ENCODE measurements at places on chromosomes 1 and 21. TPM values are rescaled to one million over a fixed set of nuclear protein-coding genes. Genes with fewer than 3 reads are reported as not detected.
A peak's percentile ranks its signal among the peaks of the same experiment; 100 is the strongest.

DNA sequence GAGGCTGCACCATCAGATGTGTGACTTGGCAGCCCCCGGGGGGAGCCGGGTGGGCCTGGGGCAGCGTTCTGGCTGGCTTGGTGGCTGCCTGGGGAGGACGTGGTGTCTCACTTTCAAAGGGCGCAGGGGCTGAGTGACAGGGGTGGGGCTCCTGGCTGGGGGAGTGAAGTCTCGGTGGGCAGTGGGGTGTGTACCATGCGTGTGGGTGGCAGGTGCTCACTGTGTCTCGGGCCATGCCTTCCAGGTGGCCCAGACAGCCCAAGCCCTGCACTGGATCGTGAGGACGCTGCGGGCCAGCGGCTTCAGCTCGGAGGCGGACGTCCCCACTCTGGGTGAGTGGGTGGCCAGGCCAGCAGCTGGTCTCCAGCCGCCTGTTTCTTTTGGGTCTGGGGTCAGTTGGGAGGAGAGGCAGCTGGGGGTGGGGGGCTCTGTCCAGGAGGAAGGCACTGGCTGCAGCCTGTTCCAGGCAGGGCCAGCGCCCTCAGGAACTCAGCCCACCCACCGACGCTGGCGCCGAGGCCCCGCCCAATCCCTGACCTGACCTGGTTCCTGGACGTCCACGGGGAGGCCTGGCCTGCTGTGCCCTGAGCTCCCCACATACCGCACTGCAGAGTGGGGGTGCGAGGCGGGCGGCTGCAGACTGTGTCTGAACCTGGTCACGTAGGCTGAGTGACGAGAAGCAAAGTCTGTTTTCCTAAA, 30.6 kb upstream of the LRRC3 start:
- DNase-seq: no peak

DNA sequence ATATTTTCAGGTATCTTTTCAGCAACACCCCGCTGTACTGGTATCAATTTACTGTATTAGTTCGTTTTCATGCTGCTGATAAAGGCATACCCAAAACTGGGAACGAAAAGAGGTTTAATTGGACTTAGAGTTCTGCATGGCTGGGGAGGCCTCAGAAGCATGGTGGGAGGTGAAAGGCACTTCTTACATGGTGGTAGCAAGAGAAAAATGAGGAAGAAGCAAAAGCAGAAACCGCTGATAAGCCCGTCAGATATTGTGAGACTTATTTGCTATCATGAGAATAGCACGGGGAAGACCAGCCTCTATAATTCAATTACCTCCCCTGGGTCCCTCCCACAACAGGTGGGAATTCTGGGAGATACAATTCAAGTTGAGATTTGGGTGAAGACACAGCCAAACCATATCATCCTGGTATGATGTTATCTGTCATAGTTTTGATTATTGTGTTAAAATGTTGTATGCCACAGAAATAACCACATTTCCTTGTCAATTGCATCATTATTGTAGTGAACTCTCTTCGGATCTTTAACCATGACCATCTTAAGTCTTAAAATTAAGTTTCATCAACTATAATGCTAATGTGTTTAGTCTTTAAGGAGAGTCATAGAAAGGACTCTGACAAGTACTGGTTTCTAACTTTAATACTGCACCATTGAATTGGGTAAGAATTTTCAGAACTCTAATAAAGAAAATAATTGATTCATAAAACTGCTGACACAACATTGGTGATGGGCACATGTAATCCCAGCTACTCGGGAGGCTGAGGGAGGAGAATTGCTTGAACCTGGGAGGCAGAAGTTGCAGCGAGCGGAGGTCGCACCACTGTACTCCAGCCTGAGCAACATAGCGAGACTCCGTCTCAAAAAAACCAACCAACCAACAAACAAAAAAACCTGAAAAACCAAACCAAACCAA, 58.2 kb downstream of the TBX19 start:
- no peak for DNase-seq

- no peak for DNase-seq
Observed at GRCh38 chr1:220956501-220957232, 77.4 kb downstream of the HLX start.

- no peak for DNase-seq
Observed at GRCh38 chr1:179990847-179991246, 36.2 kb downstream of the CEP350 start.

DNA sequence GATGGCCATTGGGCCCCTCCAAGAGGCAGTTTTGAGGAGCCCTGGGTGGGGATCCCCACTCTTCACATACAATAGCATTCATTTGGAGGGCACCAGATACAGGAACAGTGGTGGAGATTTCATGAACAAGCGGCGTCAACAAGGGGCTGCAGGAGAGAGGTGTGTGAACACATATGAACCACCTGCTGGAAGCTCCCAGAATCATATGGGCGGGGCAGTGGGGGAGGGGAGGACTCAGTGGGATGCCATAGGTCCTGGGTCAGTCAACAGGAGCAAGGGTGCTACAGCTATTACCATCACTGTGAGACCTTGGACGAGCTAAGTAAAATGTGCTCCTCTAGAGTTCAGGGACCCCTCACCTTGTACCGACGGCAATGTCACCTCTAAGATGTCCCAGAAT, 100.4 kb upstream of the IRF2BP2 start:
- no peak for DNase-seq

DNA sequence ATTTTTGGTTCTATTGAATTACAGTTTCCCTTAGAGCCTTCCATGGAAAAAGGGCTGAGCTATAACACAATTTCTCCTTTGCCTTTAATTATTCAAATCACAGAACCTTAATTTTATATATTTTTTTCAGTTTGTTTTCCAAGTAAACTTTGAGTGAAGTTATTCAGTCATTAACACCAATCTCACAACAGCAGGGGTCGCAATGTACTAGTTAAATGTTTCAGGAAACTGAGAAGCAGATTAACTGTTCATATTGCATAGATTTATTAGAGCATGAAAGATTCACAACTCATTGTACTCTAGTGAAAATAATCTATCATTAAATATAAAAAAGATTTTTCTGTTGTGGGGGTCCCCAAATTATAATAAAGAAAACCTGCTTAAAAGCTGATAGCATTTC, 64.1 kb downstream of the KIFAP3 start:
- peak; percentile 80 for DNase-seq

DNA sequence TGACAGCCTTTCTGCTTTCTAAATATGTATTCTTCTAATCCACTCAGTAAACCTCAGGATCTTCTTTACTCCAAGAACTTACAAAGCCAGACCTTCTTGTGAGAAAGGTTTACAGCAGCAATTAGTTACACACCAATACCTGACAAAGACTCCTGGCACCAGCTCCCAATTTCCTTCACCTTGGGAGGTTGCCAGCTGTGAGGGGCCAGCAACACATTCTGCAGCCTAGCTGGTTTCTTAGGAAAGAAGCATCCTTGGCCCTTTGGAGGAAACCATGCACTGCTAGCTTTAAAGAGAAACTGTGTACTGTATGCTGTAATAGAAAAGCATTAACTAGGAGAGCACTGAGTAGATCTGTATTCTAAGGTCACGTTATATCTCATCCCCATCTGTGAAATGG, 10.8 kb downstream of the FYB2 start:
- DNase-seq: no peak

GRCh38 chr1:54601730-54602129, 21.6 kb downstream of the FAM151A start:
- no peak for DNase-seq

GRCh38 chr21:26888256-26888655, 43.0 kb upstream of the ADAMTS1 start:
- DNase-seq: no peak

DNA sequence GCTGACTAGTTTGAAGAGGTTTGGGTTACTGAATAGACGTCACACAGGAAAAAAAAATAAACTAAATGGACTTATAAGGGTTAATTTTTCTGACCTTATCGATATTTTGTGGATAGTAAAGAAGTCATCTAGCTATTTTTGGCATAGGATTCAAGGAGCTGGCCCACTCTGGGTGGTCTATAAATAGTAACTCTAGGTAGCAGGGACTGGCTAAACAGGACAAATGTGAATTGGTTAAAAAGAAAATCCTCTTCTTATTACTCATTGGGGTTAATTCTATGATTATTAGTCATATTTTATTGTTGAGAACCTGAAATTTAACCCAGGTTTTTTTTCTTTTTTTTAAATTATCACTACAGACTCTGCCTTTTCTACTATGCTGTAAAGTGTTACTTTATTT, 61.7 kb downstream of the ATF6 start:
- DNase-seq: no peak

- no peak for DNase-seq
Observed at GRCh38 chr1:36350659-36351226, 27.3 kb upstream of the EVA1B start.

DNA sequence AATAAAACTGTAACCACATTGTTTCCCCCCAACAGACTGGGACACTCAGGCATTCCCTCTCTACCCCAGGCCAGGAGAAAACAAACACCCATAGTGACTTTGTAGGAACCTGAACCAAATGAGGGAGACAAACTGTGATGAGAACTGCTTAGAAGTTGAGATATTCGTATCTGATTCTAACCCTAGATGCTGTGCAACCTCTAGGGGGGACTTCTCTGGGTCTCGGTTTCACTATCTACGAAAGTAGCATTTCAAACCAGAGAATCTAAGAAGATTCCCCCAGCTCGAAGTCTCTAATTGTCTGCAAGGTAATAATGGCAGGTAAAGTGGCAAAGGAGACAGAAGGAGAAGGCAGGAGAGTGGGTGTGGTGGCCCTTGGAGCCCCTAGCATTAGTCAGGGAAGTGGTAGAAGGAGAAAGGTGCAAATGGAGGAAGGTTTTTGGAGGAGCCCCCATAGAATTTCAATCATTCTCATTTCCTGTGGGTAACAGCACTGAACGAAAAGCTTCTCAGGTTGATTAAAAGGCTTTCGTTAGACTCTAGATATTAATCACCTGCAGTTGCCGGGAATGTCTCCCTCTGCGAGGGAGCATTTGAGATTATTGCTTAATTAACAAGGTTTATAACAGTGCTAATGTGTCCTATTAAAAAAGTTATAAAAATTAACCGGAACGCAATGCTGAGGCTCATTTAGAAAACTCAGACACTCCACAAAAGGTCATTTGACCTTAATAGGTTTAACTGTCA, 46.4 kb downstream of the BEND5 start:
- no peak for DNase-seq

- no peak for DNase-seq
Observed at GRCh38 chr1:158024737-158025136, 31.3 kb downstream of the KIRREL1 start.

DNA sequence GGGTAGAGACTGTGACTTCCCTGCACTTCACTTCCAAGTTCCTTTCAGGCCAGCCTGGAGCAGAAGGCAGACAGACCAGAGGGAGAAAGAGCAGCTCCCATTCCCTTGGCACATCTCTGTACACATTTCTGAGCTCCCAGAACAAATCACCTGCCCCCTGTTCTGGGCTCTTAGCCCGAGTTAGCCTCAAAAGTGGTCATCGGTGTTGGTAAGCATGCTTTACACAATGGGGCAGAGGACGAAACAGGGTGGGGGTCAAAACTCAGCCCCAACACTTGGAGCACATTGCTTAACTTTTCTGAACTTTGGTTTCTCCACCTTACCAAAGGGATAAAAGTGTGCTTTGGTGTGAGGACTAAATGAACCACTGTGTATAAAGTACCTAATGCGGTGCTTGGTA, 98.7 kb downstream of the DAB1 start:
- DNase-seq: no peak

DNA sequence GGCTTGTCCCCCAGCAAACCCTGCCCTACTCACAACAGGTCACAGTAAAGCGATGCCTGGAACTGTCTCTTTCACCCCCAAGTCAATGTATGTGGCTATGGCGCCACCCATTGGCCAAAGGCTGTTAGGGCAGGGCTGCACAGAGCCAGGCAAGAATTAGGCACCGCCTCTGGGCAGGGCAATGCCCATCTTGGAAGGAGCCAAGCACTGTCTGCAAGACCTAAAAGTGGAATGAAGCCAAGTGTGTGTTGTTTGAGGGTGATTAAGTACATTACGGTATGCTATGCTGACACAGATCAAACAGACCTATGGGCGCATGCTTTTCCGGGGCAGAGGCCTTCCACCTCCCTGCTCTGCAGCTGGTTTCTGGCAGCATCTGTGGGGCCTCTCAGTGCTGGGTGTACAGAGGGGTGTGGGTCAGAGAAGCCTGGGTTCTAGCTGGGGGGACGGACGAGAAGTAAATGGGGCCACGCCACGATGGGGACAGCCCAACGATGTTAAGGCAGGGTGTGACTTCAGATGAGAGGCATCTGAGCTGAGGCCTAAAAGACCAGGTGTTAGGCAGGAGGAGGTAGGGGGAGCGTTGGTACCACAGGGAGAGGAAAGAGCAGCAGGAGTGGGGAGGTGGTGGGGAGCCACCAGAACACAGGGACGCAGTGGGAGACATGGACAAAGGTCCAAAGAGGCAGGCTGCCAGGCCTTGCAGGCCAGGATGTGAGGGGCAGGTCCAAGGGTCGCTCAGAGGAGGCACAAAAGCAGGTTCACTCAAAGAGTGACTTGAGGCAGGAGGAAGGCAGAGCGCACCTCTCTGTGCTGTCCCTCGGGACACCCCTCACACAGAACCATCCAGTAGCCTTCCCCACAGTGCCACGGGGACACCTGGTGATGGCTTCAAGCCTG, 49.8 kb downstream of the ACOT7 start:
- DNase-seq: peak; percentile 96

GRCh38 chr1:109493805-109494539, at the start of gene CYB561D1:
Gene CYB561D1 (plus strand): TSS chr1:109494094. CDS start chr1:109494140, 46 bp downstream.
- peak; percentile 89 for DNase-seq

DNA sequence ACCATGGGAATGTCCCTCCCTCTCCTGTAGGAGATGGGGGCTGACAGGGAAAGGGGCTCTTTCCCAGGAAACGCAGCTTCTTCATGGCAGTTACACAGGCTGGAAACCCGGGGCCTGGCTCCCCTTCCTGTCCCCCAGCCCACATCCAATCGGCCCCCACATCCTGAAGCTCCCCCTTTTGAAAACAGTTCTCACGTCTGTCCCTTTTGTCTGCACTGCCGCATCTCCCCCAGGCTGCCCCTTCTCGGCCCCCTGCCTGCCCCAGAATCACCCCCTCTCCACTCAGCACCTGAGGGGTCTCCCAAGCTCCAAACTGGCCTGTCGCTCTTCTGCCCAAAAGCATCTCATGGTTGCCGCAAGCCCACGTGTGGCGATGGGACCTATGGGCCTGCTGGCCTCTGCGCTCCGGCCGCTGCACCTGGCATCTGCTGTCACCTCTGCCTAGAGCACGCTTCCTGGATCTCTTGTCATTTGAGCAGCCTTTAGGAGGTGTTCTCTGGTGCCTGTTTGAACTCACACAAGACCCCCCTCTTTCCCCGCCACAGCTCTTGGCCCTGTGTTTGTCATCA, 867 bp downstream of the SLC1A7 start:
- no peak for DNase-seq

DNA sequence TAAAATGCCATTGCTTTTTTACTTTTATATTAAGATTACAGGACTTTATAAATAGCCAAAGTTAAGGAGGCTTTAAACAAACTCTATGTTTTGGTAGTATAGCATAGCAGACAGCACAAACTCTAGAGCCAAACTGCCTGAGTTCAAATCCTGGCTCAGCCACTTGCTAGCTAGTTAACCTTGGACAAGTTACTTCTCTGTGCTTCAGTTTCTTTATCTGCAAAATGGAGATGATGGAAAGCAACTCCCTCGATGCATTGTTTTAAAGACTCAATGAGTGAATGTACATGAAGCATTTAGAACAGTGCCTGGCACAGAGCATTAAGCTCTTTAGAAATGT, 21.3 kb downstream of the C1QB start:
- peak; percentile 21 for DNase-seq

PCAT6 gene
- not detected for total RNA-seq

COL9A2 gene
- 0.89 TPM for total RNA-seq

TSTD1 gene
- 139 TPM for total RNA-seq

OR6N1 gene
- total RNA-seq: not detected

HUNK gene
- not detected for total RNA-seq

ZNF683 gene
- not detected for total RNA-seq

GBP7 gene
- not detected for total RNA-seq

ZBTB8A gene
- 0.84 TPM for total RNA-seq
